ENCODE measurements at places on chromosomes 5 and 9.

DNA sequence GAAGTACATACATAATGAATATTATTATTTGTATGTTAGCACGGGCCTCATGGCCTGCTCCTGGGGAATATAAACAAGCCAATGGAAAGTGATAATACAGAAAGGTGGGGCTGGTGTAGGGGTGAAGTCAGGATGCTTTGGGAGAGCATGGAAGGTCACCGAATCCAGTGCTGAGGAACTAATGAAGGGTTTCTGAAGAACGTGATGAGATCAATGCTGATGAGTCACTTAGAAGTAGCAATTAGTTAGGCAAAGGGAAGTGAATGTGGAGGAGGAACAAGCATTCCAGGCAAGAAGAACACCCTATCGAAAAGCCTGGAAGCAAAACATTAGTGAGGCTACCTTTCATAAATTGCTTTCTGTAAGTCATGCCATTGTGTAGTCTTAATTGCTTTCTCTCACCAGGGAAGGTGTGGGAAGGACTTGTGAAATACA is 2.1 kb downstream of the ANXA1 start:
- no peak for DNase-seq

- DNase-seq: no peak
Measured at GRCh38 chr5:108387758-108388157, 5.9 kb upstream of the FBXL17 start.

- no peak for DNase-seq
Measured at GRCh38 chr9:91156451-91157234, 205.1 kb downstream of the AUH start.

GRCh38 chr9:2169035-2169434 is 153.9 kb downstream of the SMARCA2 start:
- no peak for DNase-seq

Measured in HS-27A (cell line).